ENCODE measurements at places on chromosomes 6 and 20.

DNA sequence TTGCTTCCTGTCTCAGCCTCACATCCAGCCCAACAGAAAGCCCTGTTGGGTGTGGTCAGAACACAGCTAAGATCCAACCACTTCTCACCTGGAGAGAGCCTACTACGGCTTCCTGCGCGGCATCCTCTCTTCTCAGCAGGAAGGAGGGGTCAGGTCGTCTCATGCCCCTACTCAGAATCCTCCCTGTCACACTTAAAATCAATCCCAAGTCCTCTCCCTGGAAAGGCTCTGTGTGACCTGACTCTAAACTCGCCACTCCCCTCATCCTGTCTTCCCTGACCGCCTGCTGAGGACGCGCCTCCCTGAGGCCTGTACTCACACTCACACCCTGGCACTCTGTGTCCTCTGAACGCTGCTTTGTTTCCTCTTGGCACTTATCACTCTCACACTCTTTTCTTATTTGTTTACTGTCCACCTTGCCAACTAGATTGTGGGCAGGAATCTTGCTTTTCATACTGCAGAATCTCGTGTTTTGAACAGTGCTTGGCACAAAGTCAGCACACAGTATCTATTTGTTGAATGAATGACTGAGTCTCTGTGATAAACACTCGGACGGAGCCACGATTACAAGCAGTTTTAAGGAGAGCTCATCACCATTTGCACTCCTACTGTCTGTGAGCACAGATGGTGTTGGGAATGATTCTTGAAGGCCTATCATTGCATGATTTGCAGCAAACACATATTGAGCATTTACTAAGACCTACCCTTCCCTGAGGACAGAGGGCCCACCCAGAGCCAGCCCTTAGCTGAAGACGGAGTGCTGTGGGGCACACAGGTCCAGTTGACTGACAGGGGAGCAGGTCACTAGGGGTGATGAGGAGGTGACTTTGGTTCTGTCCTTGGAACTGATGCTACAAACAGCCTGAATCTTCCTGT lies 18.7 kb downstream of the RAB5IF start:
- DNase-seq: no peak

DNA sequence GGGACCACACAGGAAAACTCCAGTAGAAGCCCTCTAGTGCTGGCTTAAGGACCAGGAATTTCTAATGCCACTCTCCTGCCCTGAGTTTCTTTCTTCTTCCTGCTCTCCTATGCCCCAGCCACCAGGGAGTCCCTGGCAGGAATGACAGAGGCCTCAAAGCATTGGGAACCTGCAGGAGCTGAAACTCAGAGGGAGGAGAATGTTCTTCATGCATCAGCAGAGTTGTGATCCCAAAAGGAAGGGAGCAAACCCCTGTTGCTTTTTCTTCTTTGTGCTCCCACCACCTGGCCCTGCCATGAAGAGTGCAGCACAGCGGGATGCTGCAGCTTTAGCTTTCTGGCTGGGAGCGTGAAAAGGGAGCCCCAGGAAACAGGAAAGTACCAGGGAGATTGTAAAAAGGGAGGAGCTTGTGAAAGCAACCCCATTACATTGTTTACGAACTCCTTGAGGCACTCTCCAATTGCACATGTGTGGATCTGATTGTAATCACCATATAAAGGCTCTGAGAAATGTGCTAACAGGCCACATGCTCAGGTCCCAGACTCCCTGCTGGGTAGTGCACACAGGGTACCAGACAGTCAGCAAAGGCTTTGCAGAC lies 34.7 kb upstream of the FKBP1A start:
- DNase-seq: no peak

DNA sequence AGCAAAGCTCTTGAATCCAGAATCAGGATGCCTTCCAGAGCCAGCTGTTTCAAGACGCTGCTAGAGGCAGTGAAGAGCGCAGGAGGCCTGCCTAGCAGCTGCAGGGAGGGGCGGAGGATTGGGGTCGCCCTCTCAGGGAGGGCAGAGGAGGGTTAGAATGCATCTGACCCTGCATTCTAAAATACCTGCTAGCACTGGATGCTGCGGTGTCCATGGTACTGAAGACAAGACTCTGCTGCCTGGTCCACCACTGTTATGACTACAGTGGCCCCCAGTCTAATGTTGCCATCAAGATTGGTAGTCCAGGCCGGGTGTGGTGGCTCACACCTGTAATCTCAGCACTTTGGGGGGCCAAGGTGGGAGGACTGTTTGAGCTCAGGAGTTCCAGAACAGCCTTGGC lies 193.7 kb upstream of the PROKR2 start:
- no peak for DNase-seq

GRCh38 chr6:137868721-137869548 lies 1.9 kb downstream of the TNFAIP3 start:
- no peak for DNase-seq

DNA sequence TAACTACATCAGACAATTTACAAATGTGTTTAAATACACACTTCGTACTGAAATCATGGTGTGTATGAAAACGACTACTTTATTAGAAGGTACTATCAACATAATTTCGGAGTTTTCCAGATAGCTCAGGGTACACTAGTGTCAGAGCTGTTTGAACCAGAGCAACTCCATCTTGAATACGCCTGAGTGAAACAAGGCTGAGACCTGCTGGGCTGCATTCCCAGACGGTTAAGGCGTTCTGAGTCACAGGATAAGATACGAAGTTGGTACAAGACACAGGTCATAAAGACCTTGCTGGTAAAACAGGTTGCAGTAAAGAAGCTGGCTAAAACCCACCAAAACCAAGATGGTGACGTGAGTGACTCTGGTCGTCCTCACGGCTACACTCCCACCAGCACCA lies 167.6 kb downstream of the THBS2 start:
- no peak for DNase-seq

- no peak for DNase-seq
Measured at GRCh38 chr6:14025160-14025559, 92.4 kb upstream of the CD83 start.

GRCh38 chr20:61719691-61720347 lies 345.9 kb downstream of the TAF4 start:
- no peak for DNase-seq

DNA sequence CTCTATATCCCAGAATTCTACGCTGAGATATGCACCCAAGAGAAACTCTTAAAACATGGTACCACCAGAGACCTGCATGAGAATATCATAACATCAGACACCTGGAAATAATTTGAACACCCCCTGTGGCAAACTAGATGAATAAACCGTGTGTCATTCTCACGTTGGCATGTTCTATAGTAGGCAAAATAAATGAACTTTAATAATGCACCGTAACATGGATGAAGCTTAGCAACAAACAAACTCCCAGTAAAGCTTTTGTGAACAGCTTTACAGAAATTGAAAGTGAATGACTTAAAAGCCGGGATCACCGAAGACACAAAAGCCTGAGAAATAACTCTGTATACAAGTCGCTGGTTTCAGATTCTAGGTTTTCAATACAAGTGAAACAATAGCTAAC lies 1166.8 kb upstream of the CITED2 start:
- DNase-seq: no peak

DNA sequence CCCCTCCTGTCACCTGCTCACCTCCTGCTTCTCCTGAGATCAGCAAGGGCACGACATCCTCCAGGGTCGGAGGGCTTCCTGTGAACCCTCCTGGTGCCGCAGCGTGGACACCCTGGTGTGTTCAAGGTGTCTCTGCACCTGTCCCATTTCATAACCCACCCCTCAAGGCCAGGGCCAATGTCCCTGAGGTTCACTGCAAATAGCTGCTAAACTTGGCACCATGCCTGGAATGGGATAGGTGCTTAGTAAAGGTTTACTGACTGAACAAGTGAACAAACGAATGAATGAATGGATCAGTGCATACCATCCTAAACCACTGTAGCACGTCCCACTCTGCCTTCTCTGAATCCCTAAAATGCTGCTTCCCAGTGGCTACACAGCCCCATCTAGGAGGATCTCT lies 35.0 kb downstream of the SIRPA start:
- no peak for DNase-seq

Measured in AG09319 (cell line).